ENCODE measurements at places on chromosomes 4 and X.

GRCh38 chrX:2176733-2177132 is 324.0 kb downstream of the DHRSX start:
- DNase-seq: no peak

DNA sequence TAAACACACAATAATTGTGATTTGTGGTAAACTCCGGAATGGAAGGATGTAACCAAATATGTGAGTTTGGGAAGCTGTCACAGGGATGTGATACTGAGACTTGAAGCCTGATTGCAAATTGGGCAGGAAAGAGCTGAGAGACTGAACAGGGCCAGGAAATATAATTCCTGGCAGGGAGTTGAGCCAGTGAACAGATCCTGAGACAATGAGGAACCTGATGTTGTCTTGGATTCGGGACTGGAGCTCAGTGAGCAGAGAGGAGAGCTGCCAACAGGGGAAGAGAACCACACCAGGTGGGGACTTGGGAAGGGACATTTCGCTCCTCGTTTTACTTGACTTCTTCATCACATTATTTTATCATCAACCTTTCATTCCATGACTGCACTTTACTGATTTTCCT is 386.0 kb downstream of the TLL1 start:
- DNase-seq: no peak

DNA sequence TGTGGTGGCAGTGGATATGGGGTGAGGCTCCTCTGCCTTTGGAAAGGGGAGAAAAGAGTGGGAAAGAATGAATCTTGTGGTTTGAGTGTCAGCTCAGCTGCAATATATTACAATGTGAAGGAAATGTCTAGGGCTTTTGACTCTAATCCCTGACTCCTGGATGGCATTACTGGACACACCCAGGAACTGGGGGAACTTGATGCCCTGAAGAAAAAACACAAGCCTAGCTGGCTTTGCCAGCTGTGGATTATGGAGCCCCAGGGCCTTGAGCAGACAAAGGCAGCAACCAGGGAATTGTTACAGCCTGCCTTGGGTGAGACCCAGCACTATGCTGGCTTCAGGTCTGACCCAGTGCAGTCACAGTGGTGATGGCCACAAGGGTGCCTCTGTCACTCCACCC is 57.1 kb upstream of the CYSLTR1 start:
- DNase-seq: no peak

- no peak for DNase-seq
Observed at GRCh38 chrX:101759000-101759399, 99.3 kb upstream of the ARMCX2 start.

DNA sequence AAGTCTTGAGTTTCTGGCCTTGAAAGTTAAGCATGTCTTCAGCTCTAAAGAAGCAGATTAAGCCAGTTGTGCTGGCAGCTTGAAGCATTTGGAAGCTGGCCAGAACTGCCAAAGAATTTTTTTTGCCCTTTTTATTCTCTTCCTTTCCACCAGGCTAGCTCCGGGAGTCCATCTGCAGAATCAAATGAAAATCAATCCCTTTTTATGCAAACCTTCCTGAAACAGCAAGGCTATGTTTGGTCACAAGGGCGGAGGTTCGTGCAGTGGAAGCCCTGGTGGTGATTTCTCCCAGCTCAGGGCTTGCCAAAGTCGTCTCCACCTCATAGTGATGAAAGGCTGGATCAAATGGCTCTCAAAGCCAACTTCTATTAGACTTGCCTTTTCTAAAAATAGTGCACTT is 21.6 kb upstream of the C4orf54 start:
- DNase-seq: no peak

DNA sequence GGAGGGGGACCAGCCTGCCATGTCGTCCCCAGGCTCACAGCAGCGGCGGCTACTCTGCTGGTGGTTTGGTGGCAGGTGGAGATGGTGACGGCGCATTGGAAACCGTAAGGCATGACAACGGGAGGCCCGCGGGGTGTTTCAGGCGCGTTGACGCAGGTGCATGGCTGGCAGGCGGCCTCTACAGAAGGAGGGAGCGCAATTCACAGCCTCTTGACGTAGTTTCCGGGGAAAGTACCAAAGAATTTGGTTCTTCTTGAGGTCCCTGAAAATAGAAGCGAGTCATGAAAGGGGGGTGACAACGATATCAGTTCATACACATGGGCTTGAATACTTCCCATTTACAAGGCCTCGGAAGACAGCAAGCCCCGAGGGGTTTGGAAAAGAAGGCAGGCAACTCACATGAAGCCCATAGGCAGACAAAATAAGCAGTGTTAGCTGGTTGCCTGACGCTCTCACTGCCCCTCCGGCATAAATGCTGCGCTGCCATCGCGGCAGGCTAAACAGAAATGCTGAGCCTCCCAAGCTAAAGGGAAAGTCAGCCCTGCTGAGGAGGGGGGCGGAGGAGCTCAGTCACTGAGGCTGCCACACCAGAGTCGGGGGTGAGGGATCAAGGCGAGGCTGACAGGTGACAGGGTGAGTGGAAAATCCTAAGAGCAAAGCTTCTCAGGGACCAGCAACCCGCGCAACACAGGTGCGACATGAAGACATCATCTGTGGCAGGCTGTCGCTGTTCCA is 52.3 kb upstream of the PDLIM3 start:
- DNase-seq: peak; percentile 41

GRCh38 chr4:111070390-111070789 is 447.5 kb upstream of the PITX2 start:
- DNase-seq: no peak

DNA sequence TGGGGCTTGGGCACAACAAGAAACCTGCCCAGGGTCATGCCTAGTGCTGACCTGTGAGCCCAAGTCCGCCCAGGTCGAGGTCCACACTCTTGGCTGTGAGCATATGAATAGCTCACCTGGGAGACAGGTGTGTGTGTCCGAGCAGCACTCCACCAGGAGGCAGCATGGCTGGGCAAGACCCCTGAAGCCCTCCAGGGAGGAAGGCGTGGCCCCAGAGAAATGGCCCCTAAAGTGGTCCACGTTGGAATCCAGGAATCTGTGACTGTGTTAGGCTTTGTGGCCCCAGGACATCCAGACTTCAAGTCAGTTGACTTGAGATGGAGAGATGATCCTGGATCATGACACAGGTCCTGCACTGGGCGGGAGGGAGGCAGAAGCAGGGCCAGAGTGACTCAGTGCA is 138.8 kb downstream of the CPZ start:
- no peak for DNase-seq

GRCh38 chr4:55801498-55801897 is 18.1 kb upstream of the EXOC1L start:
- DNase-seq: no peak

DNA sequence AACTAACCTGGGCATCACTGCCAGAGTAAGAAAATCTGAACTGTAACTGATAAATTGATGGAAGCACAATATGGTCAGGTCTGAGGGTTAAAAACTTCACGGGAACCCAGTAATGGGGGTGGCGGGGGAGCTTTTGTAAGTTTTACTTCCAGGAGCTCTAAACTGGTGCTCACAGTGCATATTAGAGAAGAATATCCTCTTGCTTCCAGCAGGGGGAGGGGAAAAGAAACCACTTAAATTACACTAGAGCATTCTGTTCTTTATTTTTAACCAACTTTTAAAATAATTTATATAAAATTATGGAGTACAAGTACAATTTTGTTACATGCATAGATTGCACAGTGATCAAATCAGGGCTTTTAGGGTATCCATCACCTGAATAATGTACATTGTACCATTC is 33.7 kb downstream of the WDR17 start:
- DNase-seq: no peak

DNA sequence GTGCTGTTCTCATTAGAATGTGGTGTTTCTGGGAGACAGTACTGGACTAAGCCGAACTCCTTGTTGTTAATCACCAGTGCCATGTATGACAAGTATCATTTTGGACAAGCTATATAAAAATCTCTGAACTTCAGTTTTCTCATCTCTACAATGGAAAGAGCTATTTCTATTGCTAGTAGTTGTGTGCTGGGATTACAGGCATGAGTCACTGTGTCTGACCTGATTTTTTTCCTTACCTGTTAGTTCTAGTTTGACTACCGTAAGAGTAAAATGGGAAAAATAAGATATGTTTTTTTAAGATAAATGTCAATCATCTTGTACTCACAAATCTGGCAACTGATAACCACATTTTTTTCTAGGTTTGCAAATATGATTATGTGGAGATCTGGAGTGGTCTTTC is 192.3 kb downstream of the TLL1 start:
- DNase-seq: no peak

DNA sequence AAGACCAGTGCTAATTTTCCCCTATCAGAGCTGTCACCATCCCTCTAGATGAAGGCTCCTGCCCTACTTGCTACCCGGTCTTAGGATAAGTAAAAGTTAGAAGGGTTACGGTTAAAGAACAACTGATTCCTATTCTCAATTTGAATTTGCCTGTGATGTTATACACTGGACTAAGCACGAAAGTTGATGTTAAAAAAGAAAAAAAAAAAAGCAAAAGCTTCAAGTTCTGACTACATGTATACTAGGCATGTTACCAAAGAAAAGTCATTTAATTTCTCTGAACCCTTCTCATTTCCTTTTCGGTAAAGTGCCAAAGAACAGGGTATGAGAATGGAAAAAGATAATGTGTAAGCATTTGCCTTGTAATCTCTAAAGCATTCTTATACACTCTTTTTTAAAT is 1.4 kb upstream of the PPID start:
- no peak for DNase-seq

DNA sequence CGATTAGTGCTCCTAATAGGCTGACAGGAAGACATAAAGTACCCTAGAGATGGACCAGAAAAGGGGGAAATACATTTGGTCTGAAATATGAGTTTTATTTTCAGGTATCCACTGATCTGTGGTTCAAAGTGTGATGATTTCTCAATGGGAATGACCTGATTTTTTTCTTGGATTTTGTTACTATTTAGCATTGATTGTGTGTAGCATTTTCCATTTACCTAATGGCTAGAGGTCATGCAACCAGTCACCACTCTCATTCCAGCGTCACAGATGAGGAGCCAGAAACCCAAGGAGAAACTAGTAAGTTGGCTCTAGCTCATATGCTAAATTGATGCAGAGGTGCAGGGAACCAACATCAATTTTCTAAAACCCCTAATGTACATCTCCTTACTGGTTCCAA is 118.1 kb downstream of the IL1RAPL2 start:
- no peak for DNase-seq

DNA sequence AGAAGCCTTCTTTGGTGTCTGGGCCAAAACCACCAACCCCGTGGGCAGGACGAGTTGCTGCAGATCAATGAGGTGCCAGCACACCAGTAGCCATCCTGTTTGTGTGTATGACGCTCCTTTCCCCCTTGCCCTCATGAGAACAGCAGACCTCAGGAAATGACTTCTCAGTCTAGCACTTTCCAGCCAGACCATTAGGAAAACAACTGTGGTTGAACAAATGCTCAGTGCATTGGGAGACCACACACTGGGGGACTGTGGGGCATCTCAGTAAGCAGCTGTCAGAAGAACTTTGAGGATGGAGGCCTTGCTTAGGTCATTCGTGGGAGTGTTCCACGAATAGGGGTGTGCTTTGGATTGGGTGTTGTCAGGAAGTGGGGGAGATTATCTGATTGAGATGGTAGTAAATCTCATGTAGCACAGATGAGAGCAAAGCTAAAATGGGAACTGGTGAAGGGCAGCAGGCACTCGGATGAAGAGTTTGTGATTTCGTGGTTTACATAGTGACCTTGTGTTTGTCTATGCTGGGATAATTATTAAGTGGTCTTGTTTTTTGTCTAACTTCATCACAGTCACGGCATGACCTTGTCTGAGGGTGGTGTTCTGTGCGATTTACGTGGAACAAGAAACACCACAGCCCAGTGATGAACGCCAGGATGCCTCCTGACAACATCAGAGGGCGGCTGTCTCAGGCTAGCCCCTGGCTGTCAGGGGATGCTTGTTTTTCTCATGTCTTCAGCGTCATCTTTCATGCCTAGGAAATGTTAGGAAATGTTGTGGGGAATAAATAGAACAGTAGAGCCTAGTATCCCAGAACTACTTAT is 70.1 kb downstream of the USP46 start:
- no peak for DNase-seq

DNA sequence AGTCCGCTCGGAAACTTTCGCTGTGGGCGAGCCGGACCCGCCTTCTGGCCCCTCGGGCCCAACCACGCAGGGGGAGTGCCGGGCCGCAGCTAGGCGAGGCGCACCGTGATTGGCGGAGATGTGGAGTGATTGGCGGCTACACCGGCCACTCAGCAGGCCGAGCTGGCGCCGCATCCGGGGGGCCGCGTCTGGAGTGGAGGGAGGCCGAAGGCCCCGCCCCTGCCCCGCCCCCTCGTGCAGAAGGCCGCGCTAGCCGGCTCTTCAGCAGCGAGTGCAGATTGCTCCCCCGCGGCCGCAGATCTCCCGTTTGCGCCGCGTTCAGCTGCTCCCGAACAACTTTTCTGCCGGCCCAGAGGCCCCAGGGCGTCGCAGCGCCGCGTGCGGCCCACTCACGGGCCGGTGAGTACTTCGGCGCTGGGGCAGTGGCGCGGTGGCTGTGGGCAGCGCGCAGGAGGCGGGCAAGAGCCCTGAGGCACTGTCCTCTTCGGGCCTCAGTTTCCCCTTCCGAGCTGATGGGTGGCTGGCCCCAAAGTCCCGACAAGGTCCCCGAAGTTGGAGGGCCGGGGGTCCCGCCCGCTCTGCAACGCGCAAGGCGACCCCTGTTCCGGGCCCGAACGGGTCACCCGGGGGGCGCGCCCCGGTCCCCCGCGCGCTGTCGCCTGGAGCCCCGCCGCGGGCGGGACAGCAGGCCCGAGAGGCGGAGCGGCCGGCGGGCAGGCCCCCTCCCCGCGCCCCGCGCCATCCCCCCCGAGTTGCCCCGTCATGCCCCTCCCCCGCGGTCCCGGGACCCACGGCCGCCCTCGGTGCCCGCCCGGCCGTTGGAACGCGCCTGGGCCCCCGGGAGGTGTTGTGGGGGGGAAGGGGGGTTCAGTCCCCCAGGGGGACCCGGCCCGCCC is at the start of gene WFS1:
WFS1 (plus strand) TSS at position 235 of the 896 bp plus-strand sequence. CDS start 7,606 bp downstream, outside the sequence.
- DNase-seq: peak; percentile 96

DNA sequence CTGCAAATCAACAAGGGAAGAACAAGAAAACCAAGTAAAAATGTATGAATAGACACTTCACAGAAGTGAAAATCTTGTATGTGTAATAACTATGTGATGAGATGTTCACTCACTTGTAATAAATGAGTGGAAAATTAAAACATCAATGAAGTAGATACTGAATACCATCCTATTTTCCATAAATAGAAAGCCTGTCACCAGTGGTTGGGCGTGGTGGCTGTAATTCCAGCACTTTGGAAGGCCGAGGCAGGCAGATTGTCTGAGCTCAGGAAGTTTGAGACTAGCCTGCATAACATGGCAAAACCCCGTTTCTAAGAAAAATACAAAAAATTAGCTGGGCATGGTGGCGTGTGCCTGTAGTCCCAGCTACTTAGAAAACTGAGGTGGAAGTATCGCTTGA is 53.5 kb upstream of the SOD3 start:
- no peak for DNase-seq

- no peak for DNase-seq
Observed at GRCh38 chr4:29046186-29046585, 1674.0 kb upstream of the PCDH7 start.

- DNase-seq: no peak
Observed at GRCh38 chrX:80016182-80016581, 1.6 kb downstream of the TBX22 start.

DNA sequence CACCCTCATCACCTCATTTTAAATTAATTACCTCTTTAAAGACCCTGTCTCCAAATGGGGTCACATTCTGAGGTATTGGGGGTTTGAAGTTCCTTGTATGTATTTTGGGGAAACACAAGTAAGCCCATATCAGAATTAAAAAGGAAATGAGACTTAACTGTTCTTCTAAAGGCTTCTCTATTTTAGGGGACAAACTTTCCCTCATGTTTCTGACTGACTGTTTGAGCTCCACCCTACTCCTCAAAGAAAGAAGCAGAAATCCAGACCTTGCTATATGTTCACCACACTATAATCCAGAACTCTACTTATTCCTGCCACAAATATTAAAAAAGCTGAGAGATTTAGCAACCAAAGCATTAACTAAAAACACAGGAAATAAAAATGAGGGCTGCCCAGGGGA is 258.8 kb downstream of the ARHGAP24 start:
- DNase-seq: no peak
